ENCODE measurements at places on chromosomes 2 and 18.
A peak's percentile ranks its signal among the peaks of the same experiment; 100 is the strongest.

GRCh38 chr2:227127201-227127600 lies 36.8 kb downstream of the COL4A4 start:
- peak; percentile 70 for DNase-seq

GRCh38 chr2:238570391-238570790 lies 143.7 kb downstream of the ASB1 start:
- DNase-seq, result no peak

DNA sequence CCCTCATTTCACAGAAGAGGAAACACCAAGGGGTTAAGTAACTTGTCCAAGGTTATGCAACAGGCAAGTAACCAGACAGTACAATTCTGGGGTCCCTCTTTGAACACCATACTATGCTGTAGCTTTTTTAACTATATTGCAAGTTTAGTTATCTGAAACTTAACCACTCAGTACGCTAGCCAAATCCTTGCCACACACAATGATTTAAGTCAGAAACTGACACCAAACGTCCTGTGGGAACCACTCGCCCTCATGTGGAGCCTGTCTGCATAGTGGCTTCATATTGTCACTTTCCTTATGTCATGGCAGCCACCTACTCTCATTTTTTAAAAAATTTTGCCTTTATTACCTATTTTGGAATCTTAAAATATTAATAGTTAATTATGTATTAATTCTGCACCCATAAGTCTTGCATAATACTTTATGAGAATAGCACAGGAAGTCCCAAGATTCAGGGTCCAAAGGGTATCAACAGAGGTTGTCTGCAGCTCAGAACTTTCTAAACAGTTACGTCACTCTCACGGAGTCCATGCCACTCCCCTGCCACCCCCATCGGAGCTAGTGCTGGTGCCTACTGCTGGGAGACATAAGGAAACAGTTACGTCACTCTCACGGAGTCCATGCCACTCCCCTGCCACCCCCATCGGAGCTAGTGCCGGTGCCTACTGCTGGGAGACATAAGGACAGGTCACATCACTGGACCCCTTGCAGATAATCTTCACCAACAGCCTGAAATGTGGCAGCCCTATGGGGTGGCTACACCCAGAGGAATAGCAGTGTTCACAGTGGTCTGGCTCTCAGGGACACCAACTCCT lies 99.0 kb downstream of the L3MBTL4 start:
- DNase-seq, result no peak

DNA sequence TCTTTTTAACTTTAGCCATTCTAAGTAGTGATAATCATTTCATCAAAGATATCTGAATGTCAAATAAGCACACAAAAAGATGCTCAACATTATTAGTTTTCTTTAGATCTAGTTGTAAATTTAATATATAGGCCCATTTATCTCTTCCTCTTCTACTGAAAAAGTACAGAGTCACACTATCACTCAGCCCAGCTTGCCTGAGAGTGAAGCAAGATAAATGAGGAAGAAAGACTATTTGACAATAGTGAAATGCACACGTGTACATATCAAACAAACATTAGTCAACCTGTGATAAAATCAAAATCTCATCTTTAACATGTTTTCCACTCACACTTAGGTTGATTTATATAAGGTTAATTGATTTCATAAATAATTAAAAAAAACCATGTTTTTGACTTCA lies 83.5 kb upstream of the CCDC195 start:
- DNase-seq, result no peak

- no peak for DNase-seq
Observed at GRCh38 chr2:222637067-222637466, 18.8 kb downstream of the FARSB start.

- DNase-seq, result no peak
Observed at GRCh38 chr18:46360102-46360699, 256.0 kb downstream of the HAUS1 start.

DNA sequence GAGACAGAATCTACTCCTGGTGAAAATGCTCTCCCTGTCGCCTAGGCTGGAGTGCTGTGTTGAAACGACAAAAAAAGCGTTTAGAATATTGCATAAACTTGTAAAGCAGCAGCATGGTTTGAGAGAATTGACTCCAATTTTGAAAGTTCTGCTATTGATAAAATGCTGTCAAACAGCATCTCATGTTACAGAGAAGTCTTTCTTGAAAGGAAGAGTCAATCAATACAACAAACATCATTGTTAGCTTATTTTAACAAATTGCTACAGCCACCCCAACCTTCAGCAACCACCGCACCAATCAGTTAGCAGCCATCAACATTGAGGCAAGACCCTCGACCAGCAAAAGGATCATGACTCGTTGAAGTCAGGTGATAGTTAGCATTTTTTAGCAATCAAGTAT lies 6.9 kb downstream of the C2orf76 start:
- DNase-seq, result no peak

GRCh38 chr2:20012282-20013125 lies at the start of gene MATN3:
MATN3 (minus strand) TSS chr2:20012668; CDS start chr2:20012631, 37 bp downstream.
- DNase-seq, result no peak

Measured in SHP77 (cell line).